ENCODE measurements at places on chromosomes 6 and 20. TPM values are rescaled to one million over a fixed set of nuclear protein-coding genes. Genes with fewer than 3 reads are reported as not detected.
A peak's percentile ranks its signal among the peaks of the same experiment; 100 is the strongest.

SMLR1 gene
- not detected for total RNA-seq

SLC17A1 gene
- total RNA-seq: 0.71 TPM

DNA sequence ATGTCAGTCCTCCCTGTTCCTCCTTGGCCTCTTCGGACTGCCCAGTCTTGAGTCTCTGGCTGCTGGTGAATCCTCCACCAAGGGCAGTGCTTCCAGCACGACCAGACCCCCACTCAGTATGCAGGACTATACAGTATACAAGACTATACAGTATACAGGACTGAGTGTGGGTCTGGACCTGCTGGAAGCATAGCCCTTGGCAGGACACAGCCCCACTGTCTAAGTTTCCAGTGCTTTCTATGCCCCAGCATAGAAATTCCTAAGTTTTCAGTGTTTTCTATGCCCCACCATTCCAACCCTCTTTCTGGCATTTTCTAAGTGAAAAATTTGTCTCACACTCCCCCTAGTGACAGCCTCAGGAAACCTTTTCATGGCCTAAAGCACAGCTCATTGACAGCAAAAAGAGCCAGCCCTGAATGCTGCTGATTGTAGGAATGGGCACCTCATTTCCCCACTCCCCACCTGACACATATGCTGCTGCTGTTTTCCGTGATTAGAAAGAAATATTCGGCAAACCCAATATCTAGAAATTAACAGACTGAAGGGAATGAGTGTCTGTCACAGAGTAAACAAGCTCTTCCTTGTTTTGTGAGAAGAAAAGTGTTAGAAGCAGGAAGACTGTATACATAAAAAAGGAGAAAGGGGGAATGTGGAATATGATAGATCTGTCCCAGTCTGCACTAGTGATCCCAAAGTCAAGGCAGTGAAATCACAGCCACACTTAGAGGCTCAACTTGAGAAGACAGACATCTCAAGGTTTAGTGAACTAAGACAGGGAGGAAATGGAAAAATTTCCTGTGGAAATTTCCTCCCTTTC is 206.9 kb downstream of the IBTK start:
- H3K36me3 ChIP-seq: no peaks in the 10 kb centered on the region
- DNase-seq: peak; percentile 10
- H3K27ac ChIP-seq: no peak overlapping the region

GRCh38 chr6:74979065-74979766 is 226.6 kb downstream of the COL12A1 start:
- no peak overlapping the region for H3K27ac ChIP-seq
- no peak overlapping the region for H3K4me3 ChIP-seq
- H3K4me1 ChIP-seq: no peaks in the 10 kb centered on the region
- H3K27me3 ChIP-seq: no peaks in the 10 kb centered on the region

DNA sequence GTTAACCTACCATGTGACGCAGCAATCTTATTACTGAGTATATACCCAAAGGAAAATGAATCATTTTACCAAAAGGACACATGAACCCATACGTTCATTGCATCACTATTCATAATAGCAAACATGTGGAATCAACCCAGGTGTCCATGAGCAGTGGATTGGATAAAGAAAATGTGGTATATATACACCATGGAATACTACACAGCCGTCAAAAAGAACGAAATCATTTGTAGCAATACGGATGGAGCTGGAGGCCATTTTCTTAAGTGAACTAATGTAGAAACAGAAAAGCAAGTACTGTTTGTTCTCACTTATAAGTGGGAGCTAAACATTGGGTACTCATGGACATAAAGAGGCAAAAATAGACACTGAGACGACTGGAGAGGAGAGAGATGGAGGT is 44.2 kb downstream of the TBPL1 start:
- H3K27me3 ChIP-seq: no peaks in the 10 kb centered on the region
- H3K4me1 ChIP-seq: no peaks in the 10 kb centered on the region
- H3K4me3 ChIP-seq: no peak overlapping the region
- H3K36me3 ChIP-seq: no peaks in the 10 kb centered on the region
- DNase-seq: no peak

GRCh38 chr6:133610227-133610840 is 278.6 kb upstream of the TCF21 start:
- no peak for DNase-seq
- no peaks in the 10 kb centered on the region for H3K36me3 ChIP-seq
- no peak overlapping the region for H3K27ac ChIP-seq
- H3K27me3 ChIP-seq: no peaks in the 10 kb centered on the region

DNA sequence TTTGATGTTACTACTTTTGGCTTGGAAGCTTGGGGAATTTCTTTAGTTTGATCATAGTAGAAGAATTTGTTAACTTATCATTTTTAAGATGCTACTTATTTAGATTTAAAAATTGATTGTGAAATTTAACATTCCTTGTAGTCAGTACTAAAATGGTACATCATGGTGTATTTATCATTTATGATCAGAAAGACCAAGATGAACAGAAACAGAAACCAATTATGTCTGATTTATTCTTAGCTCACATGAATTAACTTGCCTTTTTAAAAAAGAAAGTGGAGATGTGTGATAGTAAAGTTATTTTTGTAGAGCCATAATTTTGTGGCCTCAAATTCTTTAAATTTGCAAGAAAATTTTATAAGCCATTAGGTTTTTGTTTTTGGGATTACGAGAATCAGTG is 77.6 kb downstream of the LIN28B start:
- DNase-seq: no peak
- no peak overlapping the region for H3K27ac ChIP-seq
- H3K4me3 ChIP-seq: no peak overlapping the region

- peaks cover 2% of the 10 kb centered on the region for H3K27me3 ChIP-seq
- no peak overlapping the region for H3K27ac ChIP-seq
- H3K4me1 ChIP-seq: no peaks in the 10 kb centered on the region
- DNase-seq: no peak
- H3K36me3 ChIP-seq: no peaks in the 10 kb centered on the region
These were observed 76.1 kb downstream of the IRF4 start for GRCh38 chr6:467671-468082.

DNA sequence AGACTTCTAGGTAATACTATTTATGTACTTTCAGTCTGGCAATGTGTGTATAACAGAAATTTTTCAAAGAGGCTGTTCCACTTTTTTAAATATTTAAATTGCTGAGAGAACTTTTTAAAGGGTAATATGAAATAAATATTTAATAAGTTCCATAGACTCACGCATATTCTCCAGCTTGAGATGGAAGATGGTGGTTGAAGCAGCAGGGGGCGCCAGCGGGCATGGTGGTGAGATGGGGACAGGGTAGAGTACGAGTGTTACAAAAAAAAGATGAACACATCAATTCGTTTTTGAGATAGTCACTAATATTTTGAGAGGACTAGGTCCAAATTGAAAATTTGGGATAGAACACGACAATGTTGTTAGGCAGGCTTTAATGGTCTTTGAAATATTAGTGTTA is 68.4 kb downstream of the RSPO3 start:
- no peaks in the 10 kb centered on the region for H3K36me3 ChIP-seq
- H3K4me3 ChIP-seq: no peak overlapping the region
- H3K27me3 ChIP-seq: no peaks in the 10 kb centered on the region
- peak; percentile 51 for DNase-seq
- H3K27ac ChIP-seq: no peak overlapping the region

- no peak for DNase-seq
- H3K36me3 ChIP-seq: no peaks in the 10 kb centered on the region
- H3K4me1 ChIP-seq: peaks cover 27% of the 10 kb centered on the region
- no peak overlapping the region for H3K27ac ChIP-seq
These were observed 32.6 kb upstream of the BTN3A2 start for GRCh38 chr6:26332408-26332807.

DNA sequence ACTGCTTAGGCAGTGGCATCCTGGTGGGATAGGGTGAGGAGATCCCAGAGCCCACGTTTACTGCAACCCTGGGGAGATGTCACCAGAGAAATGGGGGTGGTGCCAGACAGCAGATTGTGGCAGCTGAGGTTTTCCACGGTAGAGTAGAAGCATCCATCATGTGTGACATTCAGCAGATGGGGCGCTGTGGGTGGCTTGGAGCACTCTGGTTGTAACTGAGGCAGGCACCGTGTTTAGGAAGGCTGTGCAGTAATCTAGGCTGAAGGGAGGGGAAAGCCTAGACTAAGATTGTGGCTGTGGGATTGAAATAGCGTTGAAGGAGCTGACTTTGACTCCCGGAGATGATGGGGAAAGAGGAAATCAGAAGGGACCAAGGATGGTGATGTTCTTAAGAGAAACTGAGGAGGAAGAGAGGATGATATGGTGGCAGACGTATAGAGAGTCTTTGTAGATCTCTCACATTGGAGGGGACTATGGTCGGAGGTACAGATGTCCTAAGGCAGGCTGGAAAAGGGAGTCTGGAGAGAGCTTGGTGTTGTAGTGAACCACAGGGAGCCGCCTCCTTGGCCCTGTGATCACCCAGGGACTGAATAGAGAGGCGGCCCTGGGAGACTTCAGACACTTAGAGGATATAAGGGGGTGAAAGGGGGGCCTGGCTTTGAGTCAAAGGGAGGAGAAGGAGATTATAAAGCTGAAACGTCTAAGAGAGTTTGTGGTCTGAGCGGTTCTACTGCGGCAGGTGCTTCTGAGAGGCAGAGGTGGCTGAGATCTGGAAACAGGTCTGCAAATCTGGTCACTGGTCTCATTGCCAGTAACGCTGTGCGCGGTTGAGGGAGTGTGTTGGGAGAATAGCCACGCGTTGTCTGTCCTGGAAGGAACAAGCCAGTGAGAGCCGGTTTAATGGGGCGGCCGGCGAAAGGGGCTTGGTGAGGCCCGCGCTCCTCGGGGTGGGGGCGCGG is 792 bp upstream of the MICA start:
- peak overlapping the region; percentile 55 for H3K27ac ChIP-seq
- no peaks in the 10 kb centered on the region for H3K36me3 ChIP-seq
- no peak for DNase-seq
- peaks cover 49% of the 10 kb centered on the region for H3K4me1 ChIP-seq
- H3K27me3 ChIP-seq: no peaks in the 10 kb centered on the region

SLC17A9 gene
- 22.3 TPM for total RNA-seq

DLK2 gene
- total RNA-seq: not detected

DNA sequence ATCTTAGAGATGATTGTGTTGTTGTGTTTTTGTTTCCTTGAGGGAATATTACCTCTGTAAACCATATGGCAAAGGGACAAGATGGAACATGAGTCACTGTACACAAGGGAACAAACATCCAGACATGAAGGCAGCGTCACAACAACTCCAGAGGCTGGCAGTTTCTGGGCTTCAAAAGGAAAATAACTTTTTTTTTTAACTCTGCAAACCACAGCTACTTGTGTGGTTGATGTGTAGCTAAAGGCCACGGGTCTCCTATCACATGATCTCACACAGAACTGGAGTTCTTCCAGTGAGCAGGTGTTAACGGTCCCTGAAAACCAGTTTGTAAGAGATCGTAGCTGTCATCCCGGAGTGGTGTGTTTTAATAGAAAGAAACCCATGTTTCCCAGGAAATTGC is 33.2 kb upstream of the HBS1L start:
- peak; percentile 77 for DNase-seq
- H3K27me3 ChIP-seq: no peaks in the 10 kb centered on the region
- peaks cover 11% of the 10 kb centered on the region for H3K4me1 ChIP-seq
- no peaks in the 10 kb centered on the region for H3K36me3 ChIP-seq
- H3K27ac ChIP-seq: peak overlapping the region; percentile 43

DNA sequence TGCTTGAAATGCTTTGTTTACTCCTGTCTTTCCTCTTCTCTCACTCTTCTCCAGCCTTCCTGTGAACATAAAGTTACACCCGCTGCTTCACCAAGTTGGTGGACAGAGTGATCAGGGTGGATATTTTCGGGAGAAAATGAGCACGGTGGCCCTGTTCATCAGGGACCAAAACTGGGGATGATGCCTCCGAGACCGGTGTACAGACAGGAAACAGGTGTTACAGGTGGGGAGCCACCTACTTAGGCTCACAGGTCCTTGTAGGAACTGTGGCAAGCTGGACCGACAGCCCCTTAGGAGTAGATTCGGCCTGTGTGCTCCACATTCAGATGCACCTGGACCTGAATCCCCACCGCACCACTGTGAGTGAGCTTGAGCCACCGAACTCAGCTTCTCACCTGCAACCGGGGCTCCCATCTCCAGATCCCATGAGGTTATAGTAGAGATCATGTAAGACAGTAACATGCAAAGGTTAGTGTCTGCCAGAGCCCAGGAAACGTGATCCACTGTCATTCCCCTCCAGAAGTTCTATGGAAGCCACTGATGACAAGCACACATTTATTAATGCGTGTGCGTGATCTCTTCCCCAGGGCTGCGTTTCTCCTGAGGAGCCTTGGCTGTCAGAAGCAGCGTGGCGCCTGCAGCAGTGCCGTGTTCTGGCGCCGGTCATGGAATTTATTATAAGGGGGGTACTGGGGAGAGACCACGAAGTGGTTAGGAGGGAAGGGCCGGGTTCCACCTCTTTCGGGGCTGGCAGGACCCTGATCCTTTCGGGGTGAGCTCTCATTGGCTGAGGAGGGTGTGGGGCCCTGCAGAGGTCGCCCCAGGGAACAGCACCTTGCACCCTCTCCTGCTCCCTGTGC is 94.2 kb downstream of the ERMARD start:
- no peaks in the 10 kb centered on the region for H3K4me1 ChIP-seq
- no peaks in the 10 kb centered on the region for H3K36me3 ChIP-seq
- no peak overlapping the region for H3K4me3 ChIP-seq

GRCh38 chr20:18477218-18477617 is 10.0 kb downstream of the POLR3F start:
- no peaks in the 10 kb centered on the region for H3K4me1 ChIP-seq
- peaks cover 60% of the 10 kb centered on the region for H3K36me3 ChIP-seq
- DNase-seq: no peak

GRCh38 chr20:51493346-51493791 is 49.1 kb downstream of the NFATC2 start:
- peak overlapping the region; percentile 87 for H3K27ac ChIP-seq
- H3K36me3 ChIP-seq: peaks cover 11% of the 10 kb centered on the region
- H3K4me1 ChIP-seq: peaks cover 87% of the 10 kb centered on the region
- H3K27me3 ChIP-seq: no peaks in the 10 kb centered on the region
- DNase-seq: peak; percentile 70

GRCh38 chr6:107064579-107065065 is 36.6 kb downstream of the MTRES1 start:
- no peak overlapping the region for H3K4me3 ChIP-seq
- H3K27me3 ChIP-seq: no peaks in the 10 kb centered on the region
- H3K4me1 ChIP-seq: peaks cover 22% of the 10 kb centered on the region
- DNase-seq: peak; percentile 16
- no peaks in the 10 kb centered on the region for H3K36me3 ChIP-seq
- no peak overlapping the region for H3K27ac ChIP-seq

C6orf132 gene
- total RNA-seq: 0.15 TPM

CALHM4 gene
- not detected for total RNA-seq

- DNase-seq: no peak
- no peak overlapping the region for H3K4me3 ChIP-seq
- no peak overlapping the region for H3K27ac ChIP-seq
- H3K27me3 ChIP-seq: no peaks in the 10 kb centered on the region
- no peaks in the 10 kb centered on the region for H3K36me3 ChIP-seq
These were observed 48.3 kb downstream of the ECT2L start for GRCh38 chr6:138844192-138844591.

GRCh38 chr6:7828124-7828523 is 82.5 kb downstream of the TXNDC5 start:
- H3K36me3 ChIP-seq: no peaks in the 10 kb centered on the region
- no peak overlapping the region for H3K27ac ChIP-seq
- no peaks in the 10 kb centered on the region for H3K4me1 ChIP-seq

GPANK1 gene
- 18.2 TPM for total RNA-seq

CITED2 gene
- total RNA-seq: 112 TPM

PHACTR1 gene
- 5.2 TPM for total RNA-seq

- peaks cover 35% of the 10 kb centered on the region for H3K27me3 ChIP-seq
- no peak overlapping the region for H3K27ac ChIP-seq
- DNase-seq: peak; percentile 15
- no peak overlapping the region for H3K4me3 ChIP-seq
These were observed 636 bp downstream of the RCAN2 start for GRCh38 chr6:46490425-46491200.

Data from natural killer cell (primary cell).